ENCODE measurements at places on chromosomes 16 and 17.
A peak's percentile ranks its signal among the peaks of the same experiment; 100 is the strongest.

DNA sequence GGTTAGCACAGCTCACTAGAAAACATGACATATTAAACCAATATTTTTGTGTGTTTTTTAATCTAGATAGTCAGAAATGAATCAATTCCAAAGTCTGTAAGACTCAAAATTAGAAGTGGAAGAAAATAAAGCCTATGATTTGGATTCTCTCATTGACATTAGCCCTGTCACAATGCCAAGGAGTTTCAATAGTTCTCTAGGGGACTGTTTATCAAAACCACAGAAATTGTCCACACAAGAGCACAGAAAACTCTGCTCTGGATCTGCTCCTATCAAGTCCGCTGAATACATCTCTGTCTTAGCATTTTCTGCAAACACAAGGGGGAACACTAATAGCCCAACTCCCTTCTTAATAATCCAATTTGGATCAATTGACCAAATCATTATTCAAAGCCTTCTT is 152.0 kb downstream of the HS3ST3B1 start:
- DNase-seq = no peak

GRCh38 chr17:61403801-61404662 is 4.4 kb downstream of the TBX2 start:
- DNase-seq = no peak

GRCh38 chr17:64739316-64740058 is 77.4 kb upstream of the SMURF2 start:
- DNase-seq = no peak

DNA sequence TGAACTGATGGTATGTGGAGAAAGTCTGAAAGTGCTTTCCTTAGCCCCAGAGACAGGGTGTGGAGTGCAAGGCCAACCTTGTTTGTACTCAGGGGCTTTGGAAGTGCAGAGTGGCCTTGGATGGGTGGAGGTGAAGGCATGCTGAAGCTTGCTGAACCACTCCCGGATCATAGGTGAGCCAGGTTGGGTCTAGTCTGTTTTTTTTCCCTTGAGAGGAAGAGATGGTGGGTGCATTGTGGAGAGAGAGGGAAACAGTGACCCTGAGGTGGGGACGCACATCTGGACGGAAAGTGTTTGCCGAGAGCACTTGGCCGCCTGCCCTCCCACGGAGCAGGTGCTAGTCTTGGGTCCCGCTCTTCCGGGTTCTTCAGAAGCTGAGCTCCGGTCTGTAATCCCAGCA is 12.5 kb downstream of the ABAT start:
- DNase-seq = no peak

- DNase-seq = no peak
Measured at GRCh38 chr16:52603015-52603414, 56.1 kb upstream of the TOX3 start.

GRCh38 chr16:2884041-2884451 is 1.0 kb downstream of the FLYWCH2 start:
- no peak for DNase-seq

DNA sequence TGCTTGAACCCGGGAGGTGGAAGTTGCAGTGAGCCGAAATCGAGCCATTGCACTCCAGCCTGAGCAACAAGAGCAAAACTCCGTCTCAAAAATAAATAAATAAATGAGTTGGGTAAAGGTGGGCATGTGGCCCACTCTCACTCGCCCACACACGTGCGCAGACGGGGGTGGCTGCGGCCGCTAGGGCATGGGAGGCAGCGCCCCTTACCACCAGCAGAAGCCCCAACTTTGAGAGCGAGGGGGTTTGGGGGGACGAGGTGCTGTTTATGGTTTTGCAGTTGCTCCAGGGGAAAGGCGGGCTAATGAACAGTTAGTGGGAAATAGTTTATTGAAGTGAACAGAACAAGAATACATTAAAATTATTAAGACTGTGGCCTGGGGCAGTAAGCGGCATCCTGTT is 14.9 kb upstream of the RBFOX3 start:
- peak; percentile 3 for DNase-seq

GRCh38 chr17:13484020-13484419 is 117.7 kb downstream of the HS3ST3A1 start:
- DNase-seq = no peak

- no peak for DNase-seq
Measured at GRCh38 chr16:63581570-63581969, 1540.3 kb downstream of the CDH11 start.

- peak; percentile 91 for DNase-seq
Measured at GRCh38 chr17:49676276-49676868, 1.5 kb downstream of the SPOP start.

DNA sequence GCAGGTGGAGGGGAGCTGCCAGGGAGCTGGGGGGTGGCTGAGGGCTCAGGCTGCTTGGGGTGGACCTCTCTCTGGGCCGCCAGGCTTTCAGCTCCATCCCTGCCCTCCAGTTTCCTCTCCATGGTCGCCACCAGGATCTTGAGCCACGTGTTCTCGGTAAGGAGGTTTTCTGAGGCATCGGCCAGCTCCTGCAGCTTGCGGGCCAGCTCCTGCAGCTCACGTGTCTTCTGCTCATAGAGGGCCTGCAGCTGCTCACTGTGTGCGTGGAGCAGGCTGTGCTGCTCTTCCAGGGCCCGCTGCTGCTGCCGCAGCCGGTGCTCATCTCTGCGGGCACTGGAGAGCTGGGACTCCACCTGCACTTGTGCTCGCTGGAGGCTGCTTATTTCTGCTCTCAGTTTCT is 11.0 kb downstream of the SNN start:
- no peak for DNase-seq

- no peak for DNase-seq
Measured at GRCh38 chr16:51607201-51607651, 456.2 kb upstream of the SALL1 start.

DNA sequence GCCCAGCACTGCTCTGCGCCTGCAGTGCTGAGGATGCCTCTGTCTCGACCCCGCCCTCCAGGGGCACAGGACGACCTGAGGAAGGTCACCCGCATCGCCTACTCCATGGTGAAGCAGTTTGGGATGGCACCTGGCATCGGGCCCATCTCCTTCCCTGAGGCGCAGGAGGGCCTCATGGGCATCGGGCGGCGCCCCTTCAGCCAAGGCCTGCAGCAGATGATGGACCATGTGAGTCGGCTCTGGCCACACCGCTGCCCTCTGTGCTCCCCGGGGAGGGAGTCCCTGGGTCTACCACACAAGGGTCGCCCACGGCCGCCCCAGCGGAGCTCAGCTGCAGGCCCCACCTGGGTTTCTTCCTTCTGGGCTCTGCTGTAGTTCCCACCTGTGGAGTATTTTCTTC is 6.7 kb upstream of the RPL13 start:
- no peak for DNase-seq

DNA sequence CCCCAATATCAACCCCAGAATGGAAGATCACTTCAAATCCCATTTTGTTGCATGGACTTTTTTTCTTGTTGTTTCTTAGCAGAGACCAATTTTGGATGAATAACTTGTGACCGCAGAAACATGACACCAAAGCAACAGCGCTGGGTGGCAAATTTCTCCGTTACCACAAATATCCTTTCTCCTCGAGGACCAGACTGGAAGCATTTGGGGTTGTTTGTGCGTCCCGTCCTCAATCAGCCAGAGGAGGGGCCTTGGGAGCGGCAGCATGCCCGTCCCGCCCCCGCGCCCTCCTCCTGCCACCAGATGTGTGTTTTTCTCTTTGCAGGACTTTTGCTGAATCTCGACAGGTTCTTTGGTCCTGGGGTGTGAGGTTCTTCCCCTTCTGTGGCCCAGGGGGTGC is 282.5 kb upstream of the FOXF1 start:
- no peak for DNase-seq

GRCh38 chr16:3085868-3086595 is 13.1 kb downstream of the ZSCAN10 start:
- DNase-seq = no peak

- no peak for DNase-seq
Measured at GRCh38 chr16:89600956-89601355, 12.5 kb upstream of the DPEP1 start.

DNA sequence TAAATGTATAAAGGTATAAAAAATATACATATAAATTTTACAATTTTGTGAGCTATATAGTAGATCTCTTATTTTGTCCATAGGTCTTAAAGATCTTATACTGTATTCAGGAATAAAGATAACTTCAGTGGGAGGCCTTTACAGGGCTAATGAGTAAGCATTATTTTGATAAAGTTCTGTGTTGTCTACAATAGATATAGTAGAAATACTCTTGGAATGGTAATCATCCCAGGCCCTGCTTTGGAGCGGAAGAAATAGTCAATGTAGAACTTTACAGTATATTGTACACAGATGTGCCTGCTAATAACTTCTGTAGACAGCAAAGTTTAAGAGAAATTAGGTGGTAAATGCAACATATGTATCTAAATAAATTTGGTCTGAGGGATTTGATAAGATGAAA is 42.6 kb downstream of the TENT4B start:
- no peak for DNase-seq

- DNase-seq = no peak
Measured at GRCh38 chr17:21285164-21286065, 904 bp downstream of the MAP2K3 start.

DNA sequence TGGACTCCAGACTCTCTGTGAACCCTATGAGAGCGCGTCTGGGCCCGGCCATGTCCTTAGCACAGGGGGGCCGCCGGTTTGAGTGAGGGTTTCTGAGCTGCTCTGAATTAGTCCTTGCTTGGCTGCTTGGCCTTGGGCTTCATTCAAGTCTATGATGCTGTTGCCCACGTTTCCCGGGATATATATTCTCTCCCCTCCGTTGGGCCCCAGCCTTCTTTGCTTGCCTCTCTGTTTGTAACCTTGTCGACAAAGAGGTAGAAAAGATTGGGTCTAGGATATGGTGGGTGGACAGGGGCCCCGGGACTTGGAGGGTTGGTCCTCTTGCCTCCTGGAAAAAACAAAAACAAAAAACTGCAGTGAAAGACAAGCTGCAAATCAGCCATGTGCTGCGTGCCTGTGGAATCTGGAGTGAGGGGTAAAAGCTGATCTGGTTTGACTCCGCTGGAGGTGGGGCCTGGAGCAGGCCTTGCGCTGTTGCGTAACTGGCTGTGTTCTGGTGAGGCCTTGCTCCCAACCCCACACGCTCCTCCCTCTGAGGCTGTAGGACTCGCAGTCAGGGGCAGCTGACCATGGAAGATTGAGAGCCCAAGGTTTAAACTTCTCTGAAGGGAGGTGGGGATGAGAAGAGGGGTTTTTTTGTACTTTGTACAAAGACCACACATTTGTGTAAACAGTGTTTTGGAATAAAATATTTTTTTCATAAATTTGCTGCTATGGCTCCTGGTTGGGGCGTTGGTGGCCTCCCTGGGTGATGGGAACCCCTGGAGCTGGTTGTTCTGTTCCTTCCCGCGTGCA is 23.1 kb downstream of the STAT5A start:
- peak; percentile 46 for DNase-seq

- no peak for DNase-seq
Measured at GRCh38 chr17:61579961-61580360, 11.1 kb downstream of the NACA2 start.

DNA sequence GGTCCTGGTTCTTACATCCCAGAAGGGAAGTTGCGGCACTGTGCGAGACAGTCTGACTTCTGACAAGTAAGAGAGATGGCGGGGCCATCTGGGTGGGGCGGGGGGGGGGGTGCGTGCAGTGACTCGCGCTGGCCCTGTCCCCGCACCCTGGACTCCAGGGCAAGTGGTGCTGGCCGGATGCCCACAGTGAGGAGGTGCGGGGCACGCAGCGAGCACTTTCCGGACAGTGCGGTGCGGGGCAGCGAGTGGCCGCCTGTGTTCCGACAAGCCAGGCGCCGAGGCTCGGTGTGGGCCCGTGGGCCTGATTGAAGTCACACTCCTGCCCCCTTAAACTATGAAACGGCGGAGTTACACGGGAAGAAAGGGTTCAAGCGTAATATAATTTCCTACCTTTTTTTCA is 106.4 kb downstream of the BANP start:
- DNase-seq = no peak

GRCh38 chr17:73831699-73832098 is 187.5 kb upstream of the SDK2 start:
- DNase-seq = no peak

- no peak for DNase-seq
Measured at GRCh38 chr16:58684001-58684353, 593 bp downstream of the SLC38A7 start.

GRCh38 chr16:15961060-15961511 is 11.7 kb downstream of the ABCC1 start:
- DNase-seq = peak; percentile 85
